ENCODE measurements at places on chromosomes 5 and 9.

- no peak for DNase-seq
Observed at GRCh38 chr5:150658121-150658520, 2.9 kb upstream of the MYOZ3 start.

DNA sequence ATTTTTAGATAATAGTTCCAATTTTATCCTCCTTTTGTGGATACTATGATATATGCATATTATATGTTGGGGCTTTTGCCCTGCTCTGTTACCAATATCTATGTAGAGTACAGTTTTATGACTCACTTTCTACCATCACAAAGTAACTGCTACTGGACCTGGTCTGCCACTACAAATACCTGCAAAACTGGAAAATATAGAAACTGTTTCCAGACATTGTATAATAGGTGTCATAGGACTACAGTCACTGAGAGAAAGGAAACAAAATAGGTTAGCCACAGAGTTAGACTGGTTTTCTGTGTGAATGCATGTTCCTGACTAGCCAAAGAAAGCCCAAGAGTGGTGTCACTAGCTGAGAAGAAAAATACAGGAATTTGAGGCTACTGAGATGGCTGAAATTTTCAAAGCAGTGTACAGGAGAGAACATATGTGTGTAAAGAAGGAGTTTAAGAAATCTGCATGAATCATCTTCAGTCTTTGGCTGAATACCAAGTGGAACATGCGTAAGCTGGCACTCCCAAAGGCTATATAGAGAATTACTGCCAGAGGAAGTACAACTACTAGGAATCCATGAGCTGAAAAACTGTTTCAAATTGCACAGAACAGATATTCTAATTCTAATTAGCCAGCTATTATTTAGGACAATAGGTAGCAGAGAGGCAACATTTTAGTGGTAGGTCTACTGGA is 29.0 kb upstream of the FAM174A start:
- no peak for DNase-seq

- DNase-seq = no peak
Observed at GRCh38 chr5:69525490-69525889, 32.9 kb downstream of the OCLN start.

GRCh38 chr9:26260238-26260637 is 582.0 kb upstream of the TUSC1 start:
- DNase-seq = no peak

GRCh38 chr9:128371630-128372117 is 500 bp downstream of the URM1 start:
- no peak for DNase-seq

- DNase-seq = no peak
Observed at GRCh38 chr5:53011233-53011632, 22.1 kb downstream of the ITGA2 start.

- no peak for DNase-seq
Observed at GRCh38 chr9:114069476-114070187, 8.5 kb downstream of the AMBP start.

- DNase-seq = no peak
Observed at GRCh38 chr5:38112938-38113337, 145.4 kb upstream of the EGFLAM start.

GRCh38 chr9:97276310-97276852 is 31.1 kb upstream of the CCDC180 start:
- no peak for DNase-seq

DNA sequence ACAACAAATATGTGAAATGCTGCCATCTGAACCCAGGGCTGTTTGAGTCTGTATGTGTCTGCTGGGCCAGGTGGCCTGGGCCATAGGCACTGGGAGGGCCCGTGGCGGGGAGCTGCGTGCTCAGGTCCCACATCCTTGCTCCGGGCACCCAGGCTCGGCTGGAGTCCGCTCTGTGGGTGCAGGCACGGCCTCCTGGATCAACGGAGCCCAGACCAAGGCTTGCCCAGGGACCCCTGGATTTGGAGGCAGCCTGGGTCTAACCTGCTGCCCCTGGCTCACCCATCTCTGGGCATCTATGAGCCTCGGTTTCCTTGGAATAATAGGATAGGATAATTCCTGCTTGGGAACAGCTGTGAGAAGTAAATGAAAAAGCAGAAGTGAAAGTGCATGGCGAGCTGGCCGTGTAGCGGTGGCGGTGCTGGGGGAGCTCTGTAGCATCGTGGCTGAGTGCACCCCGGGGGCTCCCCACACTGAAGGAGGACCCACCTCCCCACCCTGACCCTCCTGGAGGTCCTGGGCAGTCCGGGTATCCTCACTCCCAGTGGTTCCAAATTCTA is 1.2 kb downstream of the CDHR2 start:
- no peak for DNase-seq

Measured in activated T-cell treated with anti-CD3 and anti-CD28 coated beads, Interleukin-2, amount 50 U/mL, for 48 hours (primary cell).